Thymus (tissue), 14 donors: ENCODE measurements at places on chromosomes 12 and 14. TPM values are rescaled to one million over a fixed set of nuclear protein-coding genes. Genes with fewer than 3 reads are reported as not detected.

The FAM90A1 gene
- 0.37 TPM for polyA plus RNA-seq

The CMA1 gene
- 0.96 TPM for polyA plus RNA-seq

The LRP10 gene
- 18.6 TPM for polyA plus RNA-seq

The PIWIL1 gene
- 0.05 TPM for polyA plus RNA-seq

- no peak for DNase-seq
Measured at GRCh38 chr14:29851397-29851796, 76.2 kb downstream of the PRKD1 start.

DNA sequence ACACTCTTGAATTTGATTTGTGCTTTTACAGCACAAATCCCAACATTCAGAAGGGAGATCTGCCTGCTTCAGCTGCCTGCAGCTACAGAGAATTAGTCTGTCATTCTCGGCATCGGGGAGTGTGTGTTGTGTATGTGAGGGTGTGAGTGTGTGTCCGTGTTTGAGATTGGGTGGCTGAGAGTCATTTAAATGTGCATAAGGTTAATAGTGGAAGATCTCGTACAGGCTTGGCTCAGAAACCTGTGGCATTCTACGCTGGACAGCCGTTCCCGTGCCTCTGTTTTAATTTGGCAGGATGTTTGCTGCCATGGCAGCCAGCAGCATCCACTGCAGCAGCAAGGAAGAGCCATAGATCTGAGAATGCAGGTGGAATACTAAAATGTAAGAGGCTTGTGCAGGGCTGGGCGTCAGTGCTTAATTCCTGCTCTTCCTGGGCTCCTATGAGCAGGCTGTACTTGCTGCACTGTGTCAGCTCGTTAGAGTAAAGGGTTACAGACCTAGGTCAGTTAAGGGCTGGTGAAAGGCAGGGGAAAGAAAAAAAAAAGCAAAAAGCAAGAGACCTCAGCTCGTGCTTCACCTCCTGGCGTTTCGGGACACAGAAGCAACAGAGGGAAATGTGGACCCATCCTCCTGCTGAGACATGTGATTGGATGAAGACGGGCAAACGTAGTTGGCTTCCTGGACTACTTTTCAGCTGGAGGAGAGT is 205.4 kb downstream of the NAV3 start:
- DNase-seq = no peak

DNA sequence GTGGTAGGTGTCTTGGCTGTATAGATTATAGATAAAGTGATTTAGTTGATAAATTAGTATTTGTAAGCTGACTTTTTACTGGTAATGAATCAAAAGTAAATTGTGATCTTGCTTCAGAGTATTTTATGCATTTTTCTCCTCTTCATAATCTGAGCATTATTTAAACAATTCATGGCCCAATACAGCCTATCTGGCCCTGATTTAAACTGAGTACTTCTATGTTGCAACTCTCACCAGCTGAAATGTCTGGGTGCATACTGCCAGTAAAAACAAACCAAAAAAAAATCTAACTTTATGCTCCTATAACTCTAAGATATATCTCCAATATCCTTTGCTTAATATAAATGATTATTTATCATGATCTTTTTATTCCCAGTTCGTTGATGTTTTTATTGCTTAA is 86.6 kb downstream of the MIA2 start:
- DNase-seq = no peak

DNA sequence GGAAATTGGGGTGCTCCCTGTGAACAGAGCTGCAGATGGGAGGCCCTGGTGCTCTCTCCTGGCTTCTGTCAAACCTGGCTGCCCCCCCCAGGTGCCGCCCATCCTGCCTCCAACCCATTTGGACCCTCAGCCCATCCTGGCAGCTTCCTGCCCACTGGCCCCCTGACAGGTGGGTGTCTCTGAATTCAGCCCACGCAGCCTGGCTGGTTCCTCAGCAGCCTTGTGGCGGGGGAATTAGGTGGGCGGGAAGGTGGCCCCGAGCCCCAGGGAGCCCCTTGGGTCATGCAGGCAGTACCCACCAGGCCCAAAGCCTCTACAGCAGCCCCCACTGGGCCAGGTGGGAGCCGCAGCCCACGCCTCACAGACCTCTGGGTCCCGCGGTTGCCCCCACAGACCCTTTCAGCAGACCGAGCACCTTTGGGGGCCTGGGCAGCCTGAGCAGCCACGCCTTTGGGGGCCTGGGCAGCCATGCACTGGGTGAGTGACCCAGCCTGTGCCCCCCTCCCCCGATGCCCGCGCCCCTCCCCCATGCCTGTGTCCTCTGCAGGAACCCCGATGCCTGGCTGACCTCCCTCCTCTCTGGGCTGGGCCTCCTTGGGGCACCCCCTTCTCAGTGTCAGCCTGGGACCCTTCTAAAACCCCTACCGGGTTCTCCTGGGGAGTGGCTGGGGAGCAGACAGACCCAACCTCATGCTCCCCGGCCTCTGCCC is 28.9 kb downstream of the LRCOL1 start:
- no peak for DNase-seq

GRCh38 chr14:87081004-87081403 is 912.0 kb downstream of the GALC start:
- no peak for DNase-seq

DNA sequence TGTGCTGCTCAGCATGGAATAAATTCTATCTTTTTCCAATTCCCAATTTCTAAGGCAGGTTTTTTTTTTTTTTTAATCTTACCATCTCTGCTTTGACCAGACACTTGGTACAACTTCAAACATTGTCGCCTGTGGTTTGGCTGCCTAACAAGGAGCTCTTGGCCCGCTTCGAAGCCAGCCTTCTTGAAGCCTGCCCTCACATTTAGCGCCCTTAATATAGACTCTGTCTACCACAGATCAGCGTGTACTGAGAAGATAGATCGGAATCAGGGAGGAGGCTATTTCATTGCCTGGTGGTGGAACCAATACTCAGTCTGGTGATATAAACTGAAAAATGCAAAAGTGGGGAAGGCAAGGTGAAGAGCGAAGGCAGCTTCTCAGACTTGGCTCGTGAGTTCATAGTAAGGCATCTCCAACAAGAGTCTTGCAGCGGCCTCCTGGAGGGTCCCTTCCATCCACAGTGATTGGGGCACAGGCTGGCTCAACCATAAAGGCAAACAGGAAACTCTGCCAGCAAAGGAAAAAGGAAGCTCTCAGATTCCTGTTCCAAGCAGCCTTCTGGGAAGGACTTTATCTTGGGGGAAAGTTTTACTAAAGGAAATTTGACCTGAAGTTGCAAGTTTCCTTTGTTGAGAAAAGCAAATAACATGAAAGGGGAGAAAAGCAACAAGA is 103.2 kb upstream of the BCL2L14 start:
- DNase-seq = no peak

GRCh38 chr12:132077322-132078100 is 66.6 kb downstream of the DDX51 start:
- no peak for DNase-seq

GRCh38 chr12:4807116-4807783 is 87.0 kb downstream of the GALNT8 start:
- DNase-seq = no peak
